Stimulated activated CD8-positive, alpha-beta memory T cell treated with anti-CD3 and anti-CD28 coated beads, Interleukin-2, amount 100 ng/mL, for 1 hour (primary cell): ENCODE measurements at places on chromosomes 4 and X.

DNA sequence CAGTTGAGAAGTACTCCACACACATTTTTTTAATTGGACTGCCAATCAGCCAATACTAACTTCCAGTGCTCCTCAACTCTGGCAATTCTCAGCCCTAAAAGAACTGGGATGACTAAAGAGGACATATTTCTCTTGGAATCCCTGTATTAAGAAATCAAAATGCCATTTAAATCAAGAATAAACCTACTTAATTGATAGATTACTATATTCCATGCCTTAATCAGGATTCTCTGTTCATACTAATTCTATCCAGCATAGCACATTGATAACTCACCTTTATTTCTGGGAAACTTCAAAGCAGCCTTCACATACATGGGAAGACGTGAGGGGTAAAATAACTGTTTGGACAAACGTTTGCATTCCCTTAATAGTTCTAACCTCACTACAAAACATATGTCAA is 93.0 kb upstream of the DKK2 start:
- DNase-seq = no peak

GRCh38 chrX:21870494-21870893 is 14.7 kb downstream of the YY2 start:
- no peak for DNase-seq

GRCh38 chrX:48749182-48749581 is 12.4 kb upstream of the GLOD5 start:
- DNase-seq = no peak

GRCh38 chr4:155891058-155891457 is 12.4 kb upstream of the TDO2 start:
- no peak for DNase-seq

DNA sequence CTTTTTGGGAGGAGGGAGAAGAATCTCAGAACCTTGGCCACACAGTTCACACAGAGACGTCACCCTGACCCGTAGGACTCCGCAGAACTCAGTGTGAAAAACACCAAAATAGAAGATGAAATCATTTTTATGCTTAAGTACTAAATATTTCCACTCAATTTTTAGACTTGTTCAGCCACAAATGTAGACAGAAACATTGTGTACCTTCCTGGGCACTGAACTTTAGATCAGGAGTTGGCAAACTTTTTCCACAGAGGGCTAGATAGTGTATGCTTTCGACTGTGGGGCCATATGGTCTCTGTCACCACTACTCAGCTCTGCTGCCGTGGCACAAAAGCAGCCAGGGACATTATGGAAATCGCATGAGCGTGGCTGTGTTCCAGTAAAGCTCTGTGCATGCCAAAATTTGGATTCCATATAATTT is 61.8 kb upstream of the STOX2 start:
- DNase-seq = no peak

DNA sequence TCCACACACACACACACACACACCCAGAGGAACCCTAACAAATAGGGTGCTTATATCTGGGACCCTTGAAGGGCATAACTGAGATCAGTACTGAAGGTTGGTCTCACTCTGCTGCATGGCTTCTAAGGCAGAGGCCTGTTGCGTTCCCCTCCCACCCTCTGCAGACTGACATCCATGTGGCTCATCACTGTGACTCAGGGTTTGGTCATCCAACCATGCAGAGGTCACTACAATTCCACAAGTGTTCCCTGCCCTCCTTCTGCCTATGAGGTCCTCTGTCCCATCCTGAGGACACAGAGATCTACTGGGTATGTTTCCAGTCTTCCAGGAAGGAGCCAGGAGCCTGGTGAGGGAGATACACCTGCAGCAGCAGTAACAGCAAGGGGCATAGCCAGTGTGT is 55.8 kb downstream of the XAGE2 start:
- no peak for DNase-seq

- DNase-seq = no peak
Measured at GRCh38 chrX:136450050-136450830, 37.5 kb upstream of the BRS3 start.

- DNase-seq = no peak
Measured at GRCh38 chr4:37693450-37694190, 7.4 kb upstream of the RELL1 start.

GRCh38 chr4:39255266-39255665 is 72.9 kb downstream of the WDR19 start:
- no peak for DNase-seq

DNA sequence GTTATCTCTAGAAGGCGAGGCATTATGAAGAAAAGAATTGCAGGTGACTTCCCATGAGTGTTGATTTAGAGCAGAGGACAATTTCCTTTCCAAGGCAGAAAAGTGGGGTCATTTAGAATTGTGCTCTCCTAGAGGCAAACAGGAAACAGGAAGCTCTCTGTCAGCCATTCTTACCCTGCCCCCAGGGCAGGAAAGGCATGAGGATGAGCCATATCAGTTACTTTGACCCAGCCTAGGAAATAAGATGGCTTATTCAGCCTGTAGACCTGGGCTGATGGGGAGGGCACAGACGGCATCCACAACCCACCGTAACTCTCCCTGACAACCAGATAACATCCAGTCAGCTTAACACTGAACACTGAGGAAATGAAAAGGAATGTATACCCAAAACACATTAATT is 88.8 kb upstream of the KDR start:
- DNase-seq = no peak

DNA sequence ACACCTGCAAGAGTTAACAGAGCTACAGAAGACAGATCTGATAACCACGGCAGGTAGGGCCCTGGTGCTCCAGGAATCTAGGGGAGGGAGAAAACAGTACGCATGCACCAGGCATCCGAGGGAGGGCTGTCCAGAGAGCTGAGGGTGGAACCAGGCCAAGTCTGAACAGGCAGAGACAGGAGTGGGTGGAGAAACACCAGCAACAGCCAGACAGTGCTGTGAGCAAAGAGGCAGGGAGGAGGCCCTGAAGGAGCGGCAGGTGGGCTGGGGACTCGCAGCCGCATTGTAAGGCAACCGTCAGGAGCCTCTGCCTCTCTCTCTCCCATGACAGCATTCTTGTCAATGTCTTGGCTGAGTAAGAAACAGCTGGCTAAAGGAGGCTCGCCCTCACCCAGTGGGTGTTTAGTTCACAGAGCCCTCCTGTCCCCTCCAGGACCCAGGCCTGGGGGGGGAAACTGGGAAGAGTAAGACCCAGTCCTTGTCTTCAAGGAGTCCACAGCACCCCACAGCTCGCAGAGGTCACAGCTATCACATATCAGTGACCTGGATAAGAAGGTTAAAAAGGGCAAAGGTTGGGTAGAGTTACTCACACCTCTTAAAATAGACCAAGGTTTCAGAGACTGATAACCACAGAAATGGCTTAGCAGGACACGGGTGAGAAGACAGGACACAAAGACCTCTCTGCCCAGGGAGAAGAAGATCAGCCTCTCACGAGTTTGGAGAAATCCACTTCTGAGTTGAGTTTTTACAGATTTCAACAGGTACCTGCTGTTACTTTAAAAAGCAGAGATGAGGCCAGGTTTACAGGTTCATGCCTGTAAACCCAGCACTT is 10.5 kb downstream of the ACSL1 start:
- DNase-seq = no peak
